Stimulated activated CD4-positive, alpha-beta T cell treated with anti-CD3 and anti-CD28 coated beads, Interleukin-1b, Interleukin-23, amount 100 ng/mL, for 48 hours (primary cell): ENCODE measurements at places on chromosomes 1 and 21.

DNA sequence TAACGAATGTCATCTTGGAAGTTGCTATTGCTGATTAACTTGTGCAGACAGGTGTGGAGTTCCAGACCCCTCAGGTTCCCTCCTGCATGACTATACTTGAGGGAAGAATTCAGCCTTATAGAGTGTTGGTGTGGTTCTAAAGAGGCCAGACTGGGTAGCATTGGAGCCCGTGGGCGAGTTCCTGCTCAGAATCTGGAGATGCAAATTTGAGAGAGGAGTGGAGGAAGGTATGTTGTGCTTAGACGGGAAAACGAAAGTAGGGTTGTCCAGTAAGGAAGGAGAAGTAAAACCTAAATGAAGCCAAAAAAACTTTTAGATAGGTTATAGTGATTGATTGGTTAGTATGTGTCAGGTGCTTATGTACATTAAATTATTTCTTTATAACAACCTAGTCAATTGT is 79.2 kb downstream of the ZNF326 start:
- DNase-seq: no peak

DNA sequence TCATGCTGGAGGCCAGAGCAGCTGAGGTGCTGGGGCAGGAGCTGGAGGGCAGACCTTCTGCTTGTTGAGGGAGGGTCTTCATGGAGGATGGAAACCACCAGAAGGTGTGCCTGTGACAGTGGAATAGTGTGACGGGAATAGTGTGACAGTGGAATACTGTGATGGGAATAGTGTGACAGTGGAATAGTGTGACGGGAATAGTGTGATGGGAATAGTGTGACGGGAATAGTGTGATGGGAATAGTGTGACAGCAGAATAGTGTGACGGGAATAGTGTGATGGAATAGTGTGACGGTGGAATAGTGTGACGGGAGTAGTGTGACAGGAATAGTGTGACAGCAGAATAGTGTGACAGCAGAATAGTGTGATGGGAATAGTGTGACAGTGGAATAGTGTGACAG is 325.1 kb downstream of the HHAT start:
- no peak for DNase-seq

GRCh38 chr1:155219592-155220031 is 11.1 kb downstream of the MTX1 start:
- DNase-seq: no peak

DNA sequence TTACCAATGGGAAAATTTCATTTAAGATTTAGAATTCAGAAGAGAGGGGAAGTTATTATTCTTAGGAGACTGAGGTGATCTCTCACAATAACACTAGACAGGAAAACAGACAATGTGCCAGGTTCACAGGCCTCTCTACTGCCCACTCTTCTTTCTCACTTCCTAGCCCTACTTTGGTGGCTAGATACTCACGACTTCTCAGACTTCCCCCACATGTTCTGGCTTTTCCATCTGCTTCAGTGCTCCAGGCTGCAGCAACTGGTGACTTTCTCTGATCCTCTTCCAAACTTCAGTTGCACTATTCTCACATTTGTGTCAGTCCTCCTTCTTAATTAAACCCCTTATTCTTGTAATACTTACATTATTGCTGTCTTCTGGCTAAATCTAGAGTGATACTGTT is 208.7 kb upstream of the KCTD3 start:
- DNase-seq: no peak

DNA sequence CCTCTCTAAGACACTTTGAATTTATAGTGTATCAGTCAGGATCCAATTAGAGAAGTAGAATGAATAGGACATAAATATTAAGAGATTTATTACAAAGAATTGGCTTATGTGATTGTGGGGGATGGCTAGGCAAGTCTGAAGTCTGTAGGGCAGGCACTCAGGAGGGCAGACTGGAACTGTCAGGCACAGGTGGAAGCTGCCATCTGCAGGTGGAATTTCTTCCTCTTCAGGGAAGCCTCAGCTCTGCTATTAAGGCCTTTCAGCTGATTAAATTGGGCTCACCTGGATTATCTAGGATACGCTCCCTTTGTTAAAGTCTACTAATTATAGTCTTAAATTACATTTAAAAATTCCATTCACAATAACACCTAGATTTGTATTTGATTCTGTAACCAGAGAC is 92.0 kb upstream of the HAO2 start:
- DNase-seq: no peak

DNA sequence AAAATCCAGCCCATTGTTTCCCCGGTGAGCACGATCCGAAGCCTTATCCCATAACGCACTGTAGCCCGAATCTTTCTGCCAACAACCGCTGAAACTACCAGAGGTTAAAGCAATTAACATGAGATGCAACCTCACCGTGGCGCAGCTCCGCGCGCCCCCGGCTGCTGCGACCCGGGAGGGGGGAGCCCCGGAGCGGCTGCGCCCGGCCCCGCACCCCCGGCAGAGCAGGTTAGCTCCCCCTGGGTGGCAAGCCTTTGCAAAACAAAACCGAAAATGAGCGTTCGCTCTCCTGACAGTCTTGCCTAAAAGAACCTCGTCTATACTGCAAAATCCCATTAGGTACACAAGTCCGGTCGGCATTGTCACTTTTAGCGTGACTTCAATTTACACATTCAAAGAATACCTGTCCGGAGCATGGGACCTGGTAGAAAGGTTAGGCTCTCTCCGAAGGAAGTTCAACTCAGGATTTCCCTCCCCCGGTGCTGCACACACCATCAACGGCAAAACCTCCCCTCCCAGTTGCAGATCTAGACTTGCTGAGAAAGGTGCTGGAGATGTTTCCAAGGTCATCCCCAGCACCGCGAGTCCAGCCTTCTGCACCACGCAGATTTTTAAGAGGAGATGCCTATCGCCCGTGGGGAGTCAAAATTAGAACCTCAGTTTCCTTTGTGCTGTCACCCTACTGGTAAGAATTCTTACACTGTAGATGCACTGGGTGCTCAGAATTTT is 107.5 kb downstream of the ZNF281 start:
- DNase-seq: peak; percentile 37

- no peak for DNase-seq
These were observed 35.8 kb downstream of the GREM2 start for GRCh38 chr1:240575981-240576662.

GRCh38 chr1:29576510-29576909 is 340.2 kb downstream of the PTPRU start:
- no peak for DNase-seq

- peak; percentile 7 for DNase-seq
These were observed 4.1 kb downstream of the KRTAP13-4 start for GRCh38 chr21:30434033-30434631.

GRCh38 chr21:31803039-31804007 is 69.5 kb upstream of the HUNK start:
- no peak for DNase-seq

DNA sequence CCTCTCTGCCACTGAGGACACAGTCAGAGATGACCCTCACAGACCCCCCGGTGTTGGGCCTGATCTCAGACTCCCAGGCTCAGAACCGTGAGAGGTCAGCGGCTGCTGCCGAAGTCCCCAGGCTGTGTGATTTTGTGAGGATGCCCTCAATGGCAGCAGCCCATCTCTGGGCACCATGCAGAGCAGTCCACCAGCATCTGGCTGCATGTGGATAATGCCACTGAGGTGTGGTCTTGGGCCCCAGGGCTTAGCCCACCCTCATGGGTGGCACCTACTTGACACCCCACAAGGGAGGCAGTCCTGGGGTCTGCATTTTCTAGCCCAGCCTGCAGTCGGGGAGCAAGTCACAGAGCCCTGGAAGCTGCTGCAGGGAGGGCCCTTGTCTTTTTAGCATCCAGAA is 5.5 kb upstream of the ACTRT2 start:
- DNase-seq: no peak

DNA sequence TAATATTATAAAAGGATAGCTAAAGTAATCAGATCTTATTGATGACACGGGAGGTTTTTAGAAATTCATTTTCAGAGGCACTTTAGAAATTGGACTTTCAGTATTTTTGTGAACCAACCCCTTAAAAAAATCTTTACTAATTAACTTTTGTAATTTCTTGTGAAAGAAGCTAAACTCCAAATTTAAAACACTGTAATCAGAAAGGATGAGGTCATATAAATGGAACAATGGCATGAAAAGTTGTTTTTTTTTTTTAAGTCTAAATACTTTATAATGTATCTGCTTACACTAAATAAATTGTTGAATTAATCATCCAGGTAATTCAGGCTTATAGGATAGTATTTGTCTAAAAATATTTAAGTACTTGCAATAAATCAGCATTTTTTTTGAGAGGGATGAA is 9.0 kb downstream of the ZBTB18 start:
- DNase-seq: no peak

DNA sequence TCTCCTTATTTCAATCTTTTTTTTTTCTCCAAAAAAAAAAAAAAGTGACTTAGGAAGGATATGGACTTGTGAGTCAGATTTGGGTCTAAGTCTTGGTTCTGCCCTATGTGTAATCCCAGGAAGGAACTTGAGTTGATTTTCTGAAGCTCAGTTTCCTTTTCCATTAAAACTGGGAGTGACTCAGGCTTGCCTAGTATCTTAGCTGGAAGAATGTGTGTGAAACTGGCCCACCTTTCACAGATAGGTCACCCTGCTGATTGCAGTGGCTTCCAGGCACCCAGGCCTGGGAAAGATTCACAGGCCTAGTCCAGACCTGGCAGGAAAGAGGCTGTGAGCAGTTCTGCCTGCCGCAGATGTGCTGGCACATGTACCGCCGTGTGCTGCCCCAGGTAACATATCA is 218.3 kb upstream of the HOOK1 start:
- peak; percentile 2 for DNase-seq

- DNase-seq: no peak
These were observed 64.4 kb downstream of the AGPAT3 start for GRCh38 chr21:43929217-43929971.

- no peak for DNase-seq
These were observed 45.7 kb downstream of the S1PR1 start for GRCh38 chr1:101282314-101283038.

- DNase-seq: no peak
These were observed 41.0 kb downstream of the NRIP1 start for GRCh38 chr21:15023776-15024175.

GRCh38 chr1:198939286-198939685 is 300.4 kb downstream of the PTPRC start:
- no peak for DNase-seq
